ENCODE measurements at places on chromosomes 13 and 19.

- no peak overlapping the region for H3K4me3 ChIP-seq
- 0 out of 2 replicates have a peak, but pooled peaks cover 8% of the 10 kb centered on the region for H3K36me3 ChIP-seq
- no peaks in the 10 kb centered on the region for H3K27me3 ChIP-seq
Measured at GRCh38 chr13:66565279-66565678, 664.9 kb downstream of the PCDH9 start.

DNA sequence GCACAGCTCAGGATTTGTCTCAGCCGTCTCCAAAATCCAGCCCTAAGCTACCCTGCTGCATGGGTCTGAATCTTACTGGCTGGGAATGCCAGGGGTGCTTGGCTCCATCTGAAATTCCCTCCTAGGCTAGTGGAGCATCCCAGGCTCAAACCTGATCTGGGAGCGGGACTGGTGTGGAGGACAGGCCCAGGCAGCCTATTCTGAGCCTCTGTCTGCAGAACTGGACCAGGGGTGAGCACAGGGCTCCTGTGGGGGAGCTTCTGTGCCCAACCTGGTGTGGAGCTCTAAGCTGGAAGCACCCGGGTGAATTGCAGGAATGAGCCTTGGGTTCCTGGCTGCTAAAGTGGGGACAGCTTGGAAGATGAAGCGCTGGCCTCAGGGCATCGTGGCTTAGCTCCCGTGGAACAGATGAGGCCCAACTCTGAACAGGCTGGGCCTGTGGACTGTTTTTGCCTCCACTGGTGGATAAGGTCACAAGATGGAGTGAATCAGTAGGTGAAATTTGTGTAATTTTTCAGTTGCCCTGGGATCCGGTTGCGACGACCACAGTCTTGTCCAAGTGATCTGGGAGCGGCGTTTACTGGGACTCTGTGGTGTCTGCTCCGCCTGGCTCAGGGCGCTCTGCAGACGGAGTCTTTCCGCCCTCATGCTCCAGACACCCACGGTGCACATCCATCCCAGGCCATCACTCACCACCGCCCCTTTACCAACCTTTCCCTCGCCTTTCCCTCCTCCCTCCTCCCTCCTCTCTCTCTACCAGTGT lies 79.5 kb downstream of the TEX29 start:
- H3K4me3 ChIP-seq: no peak overlapping the region
- H3K4me1 ChIP-seq: no peaks in the 10 kb centered on the region
- no peaks in the 10 kb centered on the region for H3K27me3 ChIP-seq
- peak; percentile 20 for DNase-seq
- H3K27ac ChIP-seq: no peak overlapping the region
- peaks cover 2% of the 10 kb centered on the region for H3K36me3 ChIP-seq

GRCh38 chr13:43664700-43665191 lies 122.0 kb downstream of the ENOX1 start:
- no peaks in the 10 kb centered on the region for H3K27me3 ChIP-seq
- no peak overlapping the region for H3K4me3 ChIP-seq
- no peaks in the 10 kb centered on the region for H3K36me3 ChIP-seq
- no peak for DNase-seq
- H3K27ac ChIP-seq: no peak overlapping the region

DNA sequence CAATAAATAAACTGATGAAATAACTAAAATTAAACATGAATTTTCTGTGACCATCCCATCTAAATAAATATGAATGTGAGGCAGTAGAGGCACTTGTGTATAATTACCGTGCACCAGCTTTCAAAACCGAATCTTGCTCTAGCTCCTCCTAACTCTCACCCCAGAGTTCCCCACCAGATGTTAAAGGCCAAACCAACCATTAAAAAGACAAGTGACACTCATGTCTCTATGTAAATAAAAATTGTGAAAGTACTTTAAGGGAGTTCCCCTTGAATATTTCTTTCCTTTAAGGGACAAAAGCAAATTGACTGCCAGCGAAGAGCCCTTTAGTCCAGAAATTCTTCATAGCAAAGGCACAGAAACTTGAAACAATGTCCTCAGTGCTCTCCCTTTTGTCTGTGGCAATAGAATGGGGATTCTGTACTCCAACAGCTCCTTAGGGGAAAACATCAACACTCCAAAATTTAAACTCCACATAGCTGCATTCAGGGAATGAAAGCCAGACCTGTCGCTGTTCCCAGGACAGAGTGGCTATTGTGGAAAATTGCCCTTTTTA lies 101.7 kb upstream of the SOX21 start:
- H3K36me3 ChIP-seq: no peaks in the 10 kb centered on the region
- DNase-seq: no peak
- H3K27me3 ChIP-seq: no peaks in the 10 kb centered on the region
- H3K4me3 ChIP-seq: no peak overlapping the region
- no peak overlapping the region for H3K27ac ChIP-seq

GRCh38 chr19:50838239-50838638 lies 4.9 kb upstream of the KLK15 start:
- peaks cover 2% of the 10 kb centered on the region for H3K27me3 ChIP-seq
- peak overlapping the region; percentile 22 for H3K4me3 ChIP-seq
- H3K27ac ChIP-seq: no peak overlapping the region
- no peak for DNase-seq

- no peak overlapping the region for H3K4me3 ChIP-seq
- H3K36me3 ChIP-seq: no peaks in the 10 kb centered on the region
- no peaks in the 10 kb centered on the region for H3K4me1 ChIP-seq
- no peak overlapping the region for H3K27ac ChIP-seq
- no peaks in the 10 kb centered on the region for H3K27me3 ChIP-seq
Measured at GRCh38 chr13:75418997-75419396, 63.0 kb downstream of the TBC1D4 start.

- H3K27ac ChIP-seq: no peak overlapping the region
- no peaks in the 10 kb centered on the region for H3K27me3 ChIP-seq
- no peak overlapping the region for H3K4me3 ChIP-seq
- DNase-seq: peak; percentile 4
Measured at GRCh38 chr19:30870876-30871275, 478.4 kb downstream of the TSHZ3 start.

DNA sequence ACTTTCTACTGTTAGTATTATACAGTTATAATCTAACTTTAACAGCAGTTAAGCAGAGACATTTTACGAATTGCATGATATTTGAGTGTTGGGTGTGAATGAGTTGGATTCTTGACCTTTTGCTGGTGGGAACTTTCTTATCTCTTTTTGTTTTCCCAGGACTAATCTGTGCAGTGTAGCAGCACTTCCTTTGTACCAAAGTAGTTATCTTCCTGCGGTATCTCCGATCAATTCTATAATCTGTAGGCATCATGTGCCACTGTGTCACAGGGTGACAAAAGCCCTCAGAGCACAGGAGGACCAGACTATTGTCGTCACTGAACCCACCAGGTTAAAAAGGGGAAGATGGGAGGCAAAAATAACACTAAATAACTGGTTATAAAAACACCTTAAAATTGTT lies 823.5 kb downstream of the GPC5 start:
- H3K27ac ChIP-seq: no peak overlapping the region
- H3K36me3 ChIP-seq: peaks cover 4% of the 10 kb centered on the region
- H3K4me3 ChIP-seq: no peak overlapping the region

DNA sequence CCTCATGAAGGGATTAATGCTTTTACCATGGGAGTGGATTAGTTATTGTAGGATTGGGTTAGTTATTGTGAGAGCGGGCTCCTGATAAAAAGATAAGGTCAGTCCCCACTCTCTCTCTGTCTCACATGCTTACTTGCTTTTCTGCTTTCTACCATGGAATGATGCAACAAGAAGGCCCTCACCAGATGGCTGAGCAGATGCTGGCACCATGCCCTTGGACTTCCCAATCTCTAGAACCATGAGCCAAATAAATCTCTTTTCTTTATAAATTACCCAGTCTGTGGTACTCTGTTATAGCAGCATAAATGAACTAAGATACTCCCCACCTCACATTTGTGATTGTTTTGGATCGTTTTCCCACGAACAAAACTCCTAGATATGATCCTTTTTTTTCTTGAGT lies 353.8 kb downstream of the DNAJC15 start:
- peaks cover 3% of the 10 kb centered on the region for H3K36me3 ChIP-seq
- no peaks in the 10 kb centered on the region for H3K27me3 ChIP-seq
- DNase-seq: no peak
- no peak overlapping the region for H3K27ac ChIP-seq
- no peak overlapping the region for H3K4me3 ChIP-seq

GRCh38 chr19:29587518-29587986 lies 18.5 kb upstream of the POP4 start:
- no peaks in the 10 kb centered on the region for H3K36me3 ChIP-seq
- DNase-seq: no peak
- no peak overlapping the region for H3K27ac ChIP-seq
- no peaks in the 10 kb centered on the region for H3K27me3 ChIP-seq
- H3K4me3 ChIP-seq: no peak overlapping the region

GRCh38 chr19:48681127-48681470 lies 8.3 kb upstream of the NTN5 start:
- H3K36me3 ChIP-seq: no peaks in the 10 kb centered on the region
- H3K27me3 ChIP-seq: no peaks in the 10 kb centered on the region
- H3K4me1 ChIP-seq: no peaks in the 10 kb centered on the region

DNA sequence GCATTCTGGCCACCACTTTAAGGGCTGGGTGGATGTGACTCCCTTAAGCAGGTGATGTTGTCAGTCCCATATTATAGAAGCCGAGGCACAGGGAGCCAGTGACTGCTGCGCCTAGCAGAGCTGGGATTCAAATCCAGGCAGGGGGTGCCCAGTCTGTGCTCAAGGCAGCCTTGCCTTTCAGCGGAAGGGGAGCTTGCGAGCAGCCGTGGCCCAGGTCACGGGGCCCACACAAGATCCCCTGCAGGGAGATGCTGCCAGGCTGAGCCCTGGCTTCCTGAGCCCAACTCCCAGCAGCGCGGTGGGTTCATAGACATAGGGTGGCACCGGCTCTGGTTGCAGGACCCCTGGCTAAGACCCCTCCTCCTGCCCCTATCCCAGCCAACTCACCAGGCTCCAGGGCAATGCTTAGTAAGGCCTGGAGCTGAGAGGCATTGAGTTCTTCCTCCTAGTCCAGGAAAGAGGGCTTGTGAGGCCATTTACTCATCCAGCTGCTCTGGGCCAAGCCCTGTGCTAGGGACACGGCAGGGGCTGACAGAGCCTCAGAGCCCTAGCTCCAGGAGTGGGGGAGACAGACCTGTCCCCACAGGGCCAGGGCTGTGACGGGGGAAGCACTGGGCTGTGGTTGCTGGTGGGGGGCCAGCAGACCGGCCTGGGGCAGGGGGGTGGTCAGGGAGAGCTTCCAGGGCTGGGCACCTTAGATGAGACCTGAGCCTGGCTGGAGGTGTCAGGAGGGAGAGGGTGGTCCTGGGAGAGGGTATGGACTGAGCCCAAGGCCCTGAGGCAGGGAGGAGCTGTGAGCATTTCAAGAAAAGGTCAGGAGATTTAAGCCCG lies 9.6 kb downstream of the CAPN12 start:
- peak; percentile 39 for DNase-seq
- no peaks in the 10 kb centered on the region for H3K27me3 ChIP-seq
- H3K4me1 ChIP-seq: no peaks in the 10 kb centered on the region
- H3K36me3 ChIP-seq: peaks cover 13% of the 10 kb centered on the region

- H3K4me1 ChIP-seq: no peaks in the 10 kb centered on the region
- no peak overlapping the region for H3K27ac ChIP-seq
- H3K4me3 ChIP-seq: no peak overlapping the region
- H3K27me3 ChIP-seq: no peaks in the 10 kb centered on the region
- peak; percentile 96 for DNase-seq
Measured at GRCh38 chr19:11530432-11530831, 1.5 kb upstream of the ECSIT start.

DNA sequence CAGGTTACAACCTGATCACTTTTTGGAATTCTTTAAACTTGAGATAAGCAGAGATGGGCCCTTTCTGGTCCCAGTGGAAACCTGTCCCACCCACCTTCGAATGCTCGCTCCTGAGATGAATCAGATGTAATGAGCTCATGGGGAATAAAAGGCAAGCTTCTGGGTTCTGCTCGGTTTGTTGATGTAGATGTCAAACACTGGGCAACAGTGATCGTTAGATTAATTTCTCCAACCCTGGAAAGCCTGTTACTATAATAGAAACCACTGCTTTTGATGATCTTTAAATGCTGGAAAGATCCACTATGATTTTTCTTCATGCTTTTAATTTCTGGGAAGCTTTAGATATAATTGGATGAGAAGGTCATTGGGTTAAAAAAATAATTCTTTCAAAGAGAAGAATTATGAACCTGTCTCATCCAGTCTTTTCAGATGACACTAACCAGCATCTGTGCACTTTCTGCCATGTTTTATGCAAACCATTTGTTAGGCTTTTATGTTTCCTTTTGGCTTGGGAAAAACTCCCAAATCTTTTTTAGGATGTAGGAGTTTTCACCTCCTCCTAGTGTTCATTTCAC lies 49.3 kb downstream of the B3GLCT start:
- no peaks in the 10 kb centered on the region for H3K27me3 ChIP-seq
- H3K4me1 ChIP-seq: no peaks in the 10 kb centered on the region
- DNase-seq: no peak
- H3K27ac ChIP-seq: no peak overlapping the region
- H3K4me3 ChIP-seq: no peak overlapping the region

DNA sequence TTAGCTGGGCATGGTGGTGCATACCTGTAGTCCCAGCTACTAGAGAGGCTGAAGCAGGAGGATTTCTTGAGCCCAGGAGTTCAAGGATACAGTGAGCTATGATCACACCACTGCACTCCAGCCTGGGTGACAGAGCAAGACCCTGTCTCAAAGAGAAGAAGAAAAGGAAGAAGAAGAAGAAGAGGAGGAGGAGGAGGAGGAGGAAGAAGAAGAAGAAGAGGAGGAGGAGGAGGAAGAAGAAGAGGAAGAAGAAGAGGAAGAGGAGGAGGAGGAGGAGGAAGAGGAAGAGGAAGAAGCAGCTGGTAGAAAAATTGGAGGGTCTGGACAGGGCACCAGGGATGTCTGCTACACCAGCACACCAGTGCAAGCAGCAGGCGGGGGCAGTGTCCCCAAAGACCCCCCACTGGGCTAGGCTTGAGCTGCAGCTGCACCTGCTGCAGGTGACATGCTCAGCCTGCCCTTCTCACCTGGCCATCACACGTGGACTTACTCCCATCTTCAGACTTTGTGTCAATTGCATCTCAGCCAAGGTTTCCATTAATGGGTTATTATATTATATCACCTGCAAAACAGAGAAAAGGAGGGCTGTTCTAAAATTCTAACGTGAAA lies 180.9 kb upstream of the ZNF507 start:
- no peaks in the 10 kb centered on the region for H3K27me3 ChIP-seq
- H3K4me3 ChIP-seq: no peak overlapping the region
- no peak overlapping the region for H3K27ac ChIP-seq
- no peaks in the 10 kb centered on the region for H3K36me3 ChIP-seq
- no peak for DNase-seq

- H3K4me3 ChIP-seq: peak overlapping the region; percentile 77
- no peaks in the 10 kb centered on the region for H3K27me3 ChIP-seq
- no peaks in the 10 kb centered on the region for H3K36me3 ChIP-seq
- H3K4me1 ChIP-seq: no peaks in the 10 kb centered on the region
- DNase-seq: no peak
- H3K27ac ChIP-seq: peak overlapping the region; percentile 16
Measured at GRCh38 chr19:17748884-17749638, 2.2 kb upstream of the FCHO1 start.

GRCh38 chr19:10819124-10820060 lies 16.6 kb downstream of the TMED1 start:
- no peak overlapping the region for H3K4me3 ChIP-seq
- peaks cover 37% of the 10 kb centered on the region for H3K36me3 ChIP-seq
- no peak overlapping the region for H3K27ac ChIP-seq
- H3K4me1 ChIP-seq: no peaks in the 10 kb centered on the region
- no peak for DNase-seq
- no peaks in the 10 kb centered on the region for H3K27me3 ChIP-seq

- H3K4me1 ChIP-seq: no peaks in the 10 kb centered on the region
- H3K4me3 ChIP-seq: no peak overlapping the region
- no peaks in the 10 kb centered on the region for H3K27me3 ChIP-seq
- peak; percentile 67 for DNase-seq
- H3K36me3 ChIP-seq: no peaks in the 10 kb centered on the region
Measured at GRCh38 chr13:100594731-100595130, 6.1 kb upstream of the GGACT start.

All from H9 (cell line).